COR-L47 (cell line): ENCODE measurements at places on chromosomes 12 and 14.

- DNase-seq, result no peak
Measured at GRCh38 chr14:30180219-30180618, 252.6 kb upstream of the PRKD1 start.

- no peak for DNase-seq
Measured at GRCh38 chr14:74591899-74592298, 20.1 kb downstream of the LTBP2 start.

GRCh38 chr12:76030341-76031080, 1.1 kb downstream of the PHLDA1 start:
- no peak for DNase-seq

DNA sequence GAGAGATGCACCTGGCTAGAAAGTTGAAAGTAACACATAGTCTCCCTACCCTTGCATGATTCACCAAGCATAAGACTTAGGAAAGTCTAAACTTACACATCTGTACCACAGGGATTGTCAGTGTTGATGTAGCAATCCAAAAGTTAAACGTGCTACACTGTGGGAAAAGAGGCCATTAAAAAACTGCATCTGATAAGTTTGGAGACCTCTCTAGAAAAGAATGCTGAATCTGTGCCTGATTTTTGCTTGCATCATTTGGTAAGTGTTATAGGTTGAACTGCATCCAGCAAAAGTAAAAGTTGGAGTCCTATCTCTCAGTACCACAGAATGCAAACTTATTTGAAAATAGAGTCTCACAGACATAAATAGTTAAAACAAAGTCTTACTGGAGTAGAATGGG, 126.6 kb downstream of the SLC6A15 start:
- no peak for DNase-seq

DNA sequence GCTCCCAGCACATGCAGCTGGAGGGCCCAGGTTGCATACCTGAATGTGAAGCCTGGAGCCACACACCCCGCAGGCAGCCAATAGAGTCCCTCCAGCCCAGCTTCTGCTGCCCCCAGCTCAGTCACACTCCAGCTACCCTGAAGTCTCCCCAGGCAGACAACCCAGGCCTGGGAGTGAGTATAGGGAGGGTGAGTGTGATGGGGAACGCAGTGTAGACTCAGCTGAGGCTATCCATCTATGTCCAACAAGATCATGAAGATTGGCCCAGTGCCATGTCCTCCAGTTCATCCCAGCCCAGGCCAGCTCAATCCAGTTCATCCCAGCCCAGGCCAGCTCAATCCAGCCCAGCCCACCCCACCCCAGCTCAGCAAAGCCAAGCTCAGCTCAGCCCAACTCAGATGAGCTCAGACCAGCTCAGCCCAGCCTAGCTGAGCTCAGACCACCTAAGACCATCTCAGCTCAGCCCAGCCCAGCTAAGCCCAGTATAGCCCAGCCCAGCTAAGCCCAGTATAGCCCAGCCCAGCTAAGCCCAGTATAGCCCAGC, 330.4 kb downstream of the TMEM121 start:
- no peak for DNase-seq

DNA sequence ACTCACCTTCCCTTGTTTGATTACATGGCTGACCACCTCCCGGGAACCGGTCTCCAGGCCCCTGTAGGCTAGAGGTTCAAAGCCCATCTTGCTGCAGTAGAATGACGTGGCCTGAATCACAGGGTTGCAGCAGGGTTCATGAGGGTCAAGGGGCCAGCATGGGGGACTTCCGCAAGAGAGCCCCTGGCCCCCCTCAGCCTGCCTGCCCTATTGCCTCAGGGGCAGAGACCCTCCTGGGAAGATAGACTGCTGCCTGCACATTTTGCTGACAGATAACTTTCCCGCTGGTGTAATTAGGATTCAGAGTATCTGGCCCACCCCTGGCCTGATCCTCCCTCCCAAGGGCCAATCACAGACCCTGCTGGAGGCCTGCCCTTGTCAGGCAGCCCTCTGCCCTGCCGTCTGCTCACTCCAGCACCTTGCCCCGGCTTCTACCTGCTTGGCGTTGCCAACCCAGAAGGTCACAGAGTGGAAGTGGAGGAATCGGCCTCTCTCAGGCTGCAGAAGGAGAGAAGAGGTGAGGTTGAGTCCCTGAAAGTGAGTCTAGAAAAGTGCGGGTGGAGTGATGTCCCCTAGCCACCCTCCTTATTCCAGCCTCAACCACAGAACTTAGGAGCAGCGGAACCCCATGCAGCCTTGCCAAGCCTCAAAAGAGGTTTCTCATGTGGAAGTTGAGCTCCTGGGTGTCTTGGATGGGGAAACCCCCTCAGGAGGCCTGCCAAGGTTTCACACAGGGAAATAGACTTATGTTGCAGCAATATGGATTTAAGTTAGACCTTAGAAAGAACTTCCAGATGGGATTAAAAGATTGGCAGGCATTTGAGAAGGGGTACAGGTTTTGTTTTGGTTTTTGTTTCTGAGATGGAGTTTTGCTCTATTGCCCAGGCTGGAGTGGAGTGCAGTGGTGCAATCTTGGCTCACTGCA, 1.1 kb downstream of the HPD start:
- DNase-seq, result no peak

GRCh38 chr14:76293923-76294322, 82.0 kb upstream of the ESRRB start:
- no peak for DNase-seq

DNA sequence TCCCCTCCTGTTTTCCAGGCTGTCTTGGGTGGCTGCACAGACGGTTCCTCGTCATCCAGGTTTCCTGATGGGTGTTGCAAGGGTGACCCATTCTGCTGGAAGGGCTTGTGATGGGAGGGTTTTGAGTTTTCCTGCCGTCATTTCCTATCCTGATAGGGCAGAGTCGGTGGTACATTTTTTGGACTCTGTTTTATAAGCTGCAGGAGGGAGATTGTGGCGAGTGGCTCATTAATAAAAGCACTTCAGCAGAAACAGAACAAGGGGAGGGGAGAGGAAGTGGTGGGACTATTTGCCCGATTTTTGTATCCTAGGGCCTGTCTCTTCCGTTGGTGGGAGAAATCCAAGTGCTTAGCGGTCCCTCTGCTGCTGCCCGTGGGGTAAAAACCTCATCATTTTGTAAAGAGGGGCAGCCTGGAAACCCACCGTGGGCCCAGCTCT, 40.0 kb downstream of the TSPAN9 start:
- DNase-seq, result no peak

DNA sequence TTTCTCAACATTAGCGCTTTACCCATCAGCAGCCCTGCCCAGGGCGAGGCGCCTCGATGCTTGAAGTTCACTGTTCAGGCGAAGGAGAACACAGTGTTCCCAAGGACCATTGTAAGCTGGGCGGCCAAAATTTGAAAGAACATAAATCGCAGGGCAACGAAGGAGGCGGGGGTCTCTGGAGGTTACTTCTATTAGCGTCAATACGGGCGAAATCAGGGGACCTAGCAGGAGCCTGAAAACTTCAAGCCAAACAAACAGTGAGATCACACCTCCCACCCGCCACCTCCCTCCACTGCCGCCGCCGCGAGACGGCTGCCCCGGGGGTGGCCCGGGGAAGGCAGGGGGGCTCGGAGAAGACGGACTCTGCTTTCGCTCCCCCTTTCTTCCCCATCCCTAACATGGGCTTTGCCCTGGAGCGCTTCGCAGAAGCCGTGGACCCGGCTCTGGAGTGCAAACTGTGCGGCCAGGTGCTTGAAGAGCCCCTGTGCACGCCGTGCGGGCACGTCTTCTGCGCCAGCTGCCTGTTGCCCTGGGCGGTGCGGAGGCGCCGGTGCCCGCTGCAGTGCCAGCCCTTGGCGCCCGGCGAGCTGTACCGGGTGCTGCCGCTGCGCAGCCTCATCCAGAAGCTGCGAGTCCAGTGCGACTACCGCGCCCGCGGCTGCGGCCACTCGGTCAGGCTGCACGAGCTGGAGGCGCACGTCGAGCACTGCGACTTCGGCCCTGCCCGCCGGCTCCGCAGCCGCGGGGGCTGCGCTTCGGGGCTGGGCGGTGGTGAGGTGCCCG, at the start of gene PDZRN4:
Gene PDZRN4 (plus strand): TSS at position 263 of the 783 bp plus-strand sequence.
- peak; percentile 64 for DNase-seq

GRCh38 chr14:104721505-104722431, 2.3 kb upstream of the ADSS1 start:
- no peak for DNase-seq

DNA sequence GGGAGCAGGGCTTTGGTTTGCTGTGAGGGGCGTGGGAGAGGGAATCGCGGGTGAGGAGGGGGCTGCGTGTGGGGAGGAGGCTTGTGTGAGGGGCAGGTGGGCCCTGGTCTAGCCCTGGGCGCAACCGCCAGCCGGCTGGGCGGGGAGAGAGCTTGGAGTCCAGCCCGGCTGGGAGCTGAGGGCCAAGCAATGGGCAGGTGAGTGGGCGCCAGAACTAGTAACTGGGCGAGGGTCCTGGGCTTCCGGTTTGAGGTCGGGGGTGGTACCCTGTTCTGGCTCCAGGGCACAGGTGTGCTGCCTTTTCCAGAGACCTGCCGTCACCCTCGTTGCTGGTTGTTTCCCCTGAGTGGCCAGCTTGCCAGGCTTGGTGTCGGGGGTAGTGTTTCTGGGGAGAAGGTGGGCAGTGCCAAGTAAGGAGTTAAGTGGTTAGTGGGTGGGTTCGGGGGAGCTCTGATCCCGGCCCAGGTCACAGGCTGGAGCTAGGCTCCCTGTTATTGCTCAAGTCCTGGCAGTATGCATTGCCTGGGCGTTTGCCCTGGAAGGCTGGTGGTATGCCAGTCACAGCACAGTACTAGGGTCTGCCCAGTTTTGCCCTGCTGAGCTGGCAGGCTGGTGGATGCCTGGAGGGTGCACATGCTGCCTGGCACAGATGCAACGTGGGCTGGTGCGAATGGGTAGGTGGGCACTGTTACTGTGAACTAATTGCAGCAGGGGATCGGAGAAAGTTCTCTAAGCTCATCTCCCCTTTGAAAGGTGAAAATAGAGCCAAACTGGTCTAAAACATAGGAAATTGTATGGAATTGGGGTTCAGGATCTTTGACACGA, 683 bp downstream of the CIPC start:
- DNase-seq, result no peak

DNA sequence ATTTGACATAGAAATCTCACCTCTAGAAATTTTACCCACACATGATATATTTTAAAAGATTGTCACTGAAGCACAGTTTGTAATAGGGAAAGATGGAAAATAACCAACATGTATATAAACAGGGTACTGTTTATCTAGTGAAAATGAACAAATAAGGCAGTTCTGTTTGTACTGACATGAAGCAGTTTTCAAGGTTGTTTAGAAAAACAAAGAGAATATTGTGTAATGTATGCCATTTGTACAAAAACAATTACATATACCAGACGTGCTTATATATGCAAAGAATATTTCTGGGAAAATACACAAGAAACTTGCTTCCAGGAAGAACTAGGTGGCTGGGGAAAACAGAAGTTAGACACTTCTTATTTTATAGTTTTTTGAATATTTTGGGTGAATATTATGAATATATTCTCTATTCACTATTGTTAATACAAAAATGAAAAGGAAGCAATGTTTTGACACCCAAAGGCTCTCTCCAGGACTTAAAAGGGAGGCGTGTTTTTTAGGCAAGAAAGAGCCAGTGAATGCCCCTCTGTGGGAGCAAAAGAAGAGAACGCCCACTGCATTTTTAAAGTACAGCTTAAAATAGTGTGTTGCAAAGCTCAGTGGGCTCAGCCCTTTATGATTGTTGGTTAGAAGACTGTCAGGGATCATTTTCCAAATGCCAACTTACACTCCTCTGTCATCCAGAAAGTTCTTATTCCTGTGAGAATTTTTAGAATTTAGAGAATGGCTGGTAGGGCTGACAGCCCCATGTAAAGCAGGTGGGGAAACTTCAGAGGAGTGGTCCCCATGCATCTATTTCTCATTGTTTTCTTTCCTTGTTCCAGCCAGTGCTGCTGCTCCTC, 59.6 kb upstream of the FERMT2 start:
- DNase-seq, result no peak

DNA sequence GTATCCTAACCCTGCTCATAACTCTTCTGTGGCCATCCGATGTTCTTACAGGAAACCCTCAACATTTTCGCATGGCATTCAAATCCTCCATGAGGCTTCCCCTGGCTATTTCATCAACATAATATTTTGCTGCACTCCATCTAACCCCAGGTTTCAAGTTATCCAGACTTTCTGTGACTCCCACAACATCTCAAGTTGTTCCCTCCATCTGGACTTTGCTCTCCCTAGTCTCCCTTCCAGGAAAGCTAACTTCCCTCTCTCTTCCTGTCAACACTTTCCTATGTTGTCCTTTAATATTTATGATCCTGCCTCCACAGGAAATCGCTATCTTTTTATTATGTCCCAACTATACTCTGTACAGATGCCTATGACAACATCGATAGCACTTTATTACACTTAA, 146.1 kb downstream of the METTL25 start:
- no peak for DNase-seq

GRCh38 chr14:78446807-78447206, 276.6 kb downstream of the NRXN3 start:
- no peak for DNase-seq

- DNase-seq, result no peak
Measured at GRCh38 chr14:81301813-81302212, 81.1 kb upstream of the GTF2A1 start.

DNA sequence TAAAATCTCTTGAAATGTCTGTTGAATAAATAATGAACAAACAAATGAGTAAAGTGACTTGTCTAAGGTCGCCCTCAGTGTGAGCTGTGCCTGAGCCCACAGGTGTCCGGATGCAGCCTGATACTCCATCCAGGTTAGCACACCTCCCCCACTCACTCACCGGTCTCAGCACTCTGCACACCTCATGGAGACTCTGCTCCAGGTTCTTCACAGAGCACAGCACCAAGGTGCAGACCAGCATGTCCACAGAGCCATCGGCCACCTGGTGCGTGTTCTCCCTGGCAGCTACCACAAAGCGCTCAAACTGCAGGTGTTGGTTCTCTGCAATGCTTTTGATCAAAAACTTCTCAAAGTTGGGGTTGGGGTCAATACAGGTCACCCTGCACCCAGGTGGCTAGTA, 4.1 kb upstream of the KRT7 start:
- DNase-seq, result no peak

DNA sequence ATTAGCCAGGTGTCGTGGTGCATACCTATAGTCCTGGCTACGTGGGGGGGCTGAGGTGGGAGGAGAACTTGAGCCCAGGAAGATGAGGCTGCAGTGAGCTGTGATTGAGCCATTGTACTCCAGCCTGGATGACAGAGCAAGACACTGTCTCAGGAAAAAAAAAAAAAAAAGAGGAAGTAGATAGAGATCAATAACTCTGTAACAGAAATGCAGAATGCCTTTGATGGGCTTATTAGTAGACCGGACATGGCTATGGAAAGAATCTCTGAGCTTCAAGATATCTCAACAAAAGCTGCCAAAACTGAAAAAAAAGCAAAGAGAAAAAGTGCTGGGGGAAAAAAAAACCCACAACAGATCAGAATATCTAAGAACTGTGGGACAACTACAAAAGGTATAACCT, 37.5 kb downstream of the GPR68 start:
- no peak for DNase-seq

GRCh38 chr12:54282949-54283593, 2.5 kb downstream of the HNRNPA1 start:
- no peak for DNase-seq

- no peak for DNase-seq
Measured at GRCh38 chr14:105093038-105093430, 27.8 kb upstream of the GPR132 start.

GRCh38 chr12:131883521-131883900, 10.9 kb upstream of the ULK1 start:
- no peak for DNase-seq

- DNase-seq, result no peak
Measured at GRCh38 chr12:128245905-128246304, 21.1 kb upstream of the TMEM132C start.
